Liver (tissue), 10 donors: ENCODE measurements at places on chromosomes 11 and 22.

GRCh38 chr11:116814502-116814901, 8.6 kb downstream of the APOA4 start:
- no peak for DNase-seq

- DNase-seq: no peak
These were observed 293.8 kb downstream of the BUD13 start for GRCh38 chr11:116478669-116479668.

DNA sequence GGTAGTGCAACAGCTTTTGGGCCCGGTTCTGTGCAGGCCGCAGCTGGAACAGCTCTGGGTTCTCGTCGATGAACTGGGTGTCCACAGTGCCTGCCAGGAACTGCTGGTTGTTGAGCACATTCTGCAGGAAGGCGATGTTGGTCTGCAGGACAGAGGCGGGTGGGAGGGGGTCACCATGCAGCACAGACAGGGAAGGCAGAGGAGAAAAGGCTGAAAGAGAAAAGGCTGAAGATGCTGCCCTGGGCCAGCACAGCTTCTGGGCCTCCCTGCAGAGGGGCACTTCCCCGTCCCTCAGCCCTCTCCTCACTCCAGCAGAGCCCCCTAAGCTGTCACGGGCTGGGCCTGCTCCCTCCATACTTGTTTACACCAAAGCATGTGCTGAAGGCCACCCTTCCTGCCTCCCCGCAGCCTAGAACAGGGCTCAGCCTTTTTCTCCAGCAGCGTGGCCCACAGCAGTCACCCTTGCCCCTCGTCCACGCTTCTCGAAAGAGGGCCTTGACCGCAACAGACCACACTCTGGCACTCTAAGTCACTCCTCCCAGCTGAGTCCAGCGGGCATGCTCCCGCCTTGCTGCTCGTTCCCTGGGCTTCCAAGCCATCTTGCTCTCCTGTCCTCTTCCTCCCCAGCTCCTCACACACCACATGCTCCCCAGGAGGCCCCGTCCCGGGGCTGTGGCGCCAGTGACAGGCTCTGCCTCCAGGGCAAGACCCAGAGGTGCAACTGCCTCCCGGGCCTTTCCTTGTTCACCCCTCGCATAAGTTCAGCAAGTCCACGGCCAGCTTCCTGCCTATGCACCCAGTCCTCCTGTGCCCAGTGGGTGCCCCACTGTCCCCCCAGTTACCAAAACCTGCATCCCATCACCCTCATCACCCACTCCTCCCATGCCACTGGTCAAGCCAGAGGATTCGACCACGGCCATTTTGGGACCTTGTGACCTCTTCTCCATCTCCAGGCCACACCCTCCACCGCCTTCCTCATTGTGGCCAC, 3.3 kb upstream of the LRFN4 start:
- DNase-seq: no peak

DNA sequence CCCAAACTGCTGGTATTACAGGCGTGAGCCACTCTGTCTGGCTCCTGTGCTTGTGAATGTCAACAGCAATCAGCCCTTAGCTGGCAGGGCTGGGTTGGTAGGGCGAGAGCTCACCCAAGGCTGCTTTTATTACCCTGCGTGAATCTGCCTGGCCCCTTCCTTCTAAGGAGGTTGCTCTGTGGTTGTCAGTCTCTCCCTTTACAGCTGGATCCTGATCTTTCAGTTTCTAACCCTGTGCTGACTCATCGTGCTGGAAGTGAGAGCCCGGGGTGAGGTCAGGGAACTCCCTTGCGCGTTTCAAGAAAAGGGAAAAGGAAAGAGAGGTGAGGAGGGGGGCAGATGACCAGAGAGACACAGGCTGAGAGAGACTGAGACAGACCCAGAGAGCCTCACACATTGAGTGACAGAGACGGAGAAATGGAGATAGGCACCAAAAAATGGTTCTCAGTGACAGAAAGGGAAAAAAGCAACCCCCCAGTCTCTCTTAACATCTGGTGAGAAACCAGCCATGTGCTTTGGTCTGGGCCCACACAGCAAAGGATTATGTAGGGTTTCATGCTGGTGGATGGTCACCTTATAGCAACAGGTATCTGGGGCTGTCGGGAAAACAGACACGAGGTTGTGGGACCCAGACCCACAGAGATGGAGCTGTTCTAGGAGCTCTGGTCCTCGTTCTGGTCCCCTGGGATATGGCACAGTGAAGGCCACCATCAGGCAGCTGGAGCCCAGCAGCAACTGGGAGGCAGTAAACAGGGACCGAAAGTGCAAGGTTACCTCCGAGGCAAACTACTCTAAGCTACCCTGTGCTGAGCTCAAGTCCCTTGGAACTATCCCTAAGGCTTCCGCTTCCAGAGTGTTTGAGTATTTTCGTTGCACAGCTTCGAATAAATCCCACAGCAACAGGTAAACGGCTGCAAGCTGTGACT, 2.5 kb downstream of the TCN2 start:
- peak; percentile 47 for DNase-seq
